ENCODE measurements at places on chromosomes 3 and 15.

DNA sequence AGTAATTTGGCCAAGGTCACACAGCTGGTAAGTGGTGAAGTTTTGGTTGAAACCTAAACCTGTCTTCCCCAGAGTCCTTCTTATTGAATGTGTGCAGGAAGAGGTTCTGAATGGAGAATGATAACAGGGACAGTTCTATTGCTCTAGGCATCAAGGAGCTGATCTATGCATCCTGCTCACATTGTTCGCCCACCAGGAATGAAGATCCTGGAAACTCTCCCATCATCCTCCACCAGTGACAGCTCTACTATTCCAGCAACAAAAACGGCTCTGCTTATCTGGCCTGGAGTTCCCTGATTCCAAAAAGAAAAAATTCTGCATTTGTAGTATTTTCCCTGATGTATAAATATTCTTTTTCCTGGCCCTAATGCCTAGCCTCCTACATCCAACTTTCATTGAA, 16.4 kb upstream of the TNFAIP8L3 start:
- no peak for DNase-seq

DNA sequence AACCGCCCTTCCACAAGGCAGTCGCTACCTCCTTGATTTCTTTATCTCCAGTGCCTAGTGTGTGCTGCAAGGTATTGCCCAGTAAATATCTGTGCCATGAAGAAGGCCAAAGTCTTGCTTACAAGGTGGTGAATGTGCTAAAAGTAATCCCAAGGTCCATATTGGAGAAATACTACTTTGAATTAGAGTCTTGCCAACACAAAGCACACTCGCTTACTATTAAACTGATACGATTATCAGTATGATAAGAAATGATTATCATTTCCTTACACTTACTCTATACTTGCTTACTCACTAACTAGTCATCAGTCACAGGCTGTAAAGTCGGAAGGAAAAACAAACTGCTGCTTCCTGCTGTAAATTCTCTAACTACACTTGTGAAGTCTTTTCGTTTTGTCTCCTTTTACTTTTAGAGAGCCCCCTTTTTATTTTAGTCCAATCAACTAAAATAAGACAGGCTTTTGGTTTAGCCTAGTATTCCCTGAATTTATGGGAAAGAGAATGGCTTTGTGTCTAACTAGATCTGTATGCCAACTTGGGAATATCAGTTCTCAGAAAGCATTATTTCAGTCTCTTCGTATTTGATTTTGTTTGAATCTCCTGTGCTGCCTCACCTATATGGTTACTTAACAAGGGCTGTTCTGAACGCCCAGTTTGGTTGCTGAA, 107.1 kb upstream of the TSC22D2 start:
- DNase-seq = no peak

DNA sequence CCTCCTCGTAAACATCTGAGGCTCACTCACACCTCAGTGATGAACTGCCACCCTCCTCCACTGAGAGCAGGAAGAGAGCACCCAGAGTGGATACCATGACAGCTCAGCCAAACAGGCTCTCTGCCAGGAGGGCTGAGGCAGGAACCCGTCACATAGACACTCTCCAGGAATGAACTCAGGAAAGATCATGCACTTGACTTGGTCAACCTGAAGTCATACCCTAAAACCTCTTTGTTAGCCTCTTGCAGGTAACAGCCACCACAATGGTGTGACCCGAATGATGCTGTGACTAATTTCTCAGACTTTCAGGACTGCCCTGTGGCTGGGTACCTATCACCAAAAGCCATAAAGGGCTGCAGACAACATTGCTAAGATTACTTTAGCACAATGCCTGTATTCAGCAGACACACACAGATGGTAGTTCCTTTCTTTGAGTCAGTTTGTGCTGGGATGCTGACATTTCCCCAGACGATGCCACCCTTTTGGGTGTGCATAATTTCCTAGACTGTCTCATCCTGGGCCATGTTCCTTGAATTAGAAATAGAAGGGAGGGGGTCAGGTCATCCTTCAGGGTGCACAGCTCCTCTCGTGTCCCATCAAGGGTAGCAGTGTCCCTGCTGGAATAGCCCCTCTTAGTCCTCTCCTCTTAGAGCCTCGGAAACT, 30.3 kb downstream of the CX3CR1 start:
- no peak for DNase-seq

- no peak for DNase-seq
These were observed 25.9 kb downstream of the RAD18 start for GRCh38 chr3:8937064-8938020.

DNA sequence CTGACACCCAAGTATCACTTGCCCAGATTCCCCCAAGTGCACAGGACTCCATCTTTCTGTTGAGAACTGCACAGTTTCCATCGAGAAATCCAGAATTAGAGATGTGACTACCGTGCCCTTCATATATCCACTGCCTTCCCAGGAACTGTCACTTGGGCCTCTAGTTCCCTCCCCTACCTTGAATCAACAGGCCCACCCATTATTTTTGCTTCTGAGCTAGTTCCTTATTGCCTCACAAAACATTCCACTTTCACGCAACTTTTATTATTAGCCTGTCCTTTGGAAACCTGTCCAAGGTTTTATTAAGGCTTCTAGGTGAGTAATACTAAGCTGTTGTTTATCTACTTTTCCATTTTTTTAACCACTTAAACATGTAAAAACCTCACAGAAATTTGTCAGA, 17.1 kb upstream of the SLC30A4 start:
- no peak for DNase-seq

- DNase-seq = no peak
These were observed 83.1 kb upstream of the SETMAR start for GRCh38 chr3:4220065-4220464.

DNA sequence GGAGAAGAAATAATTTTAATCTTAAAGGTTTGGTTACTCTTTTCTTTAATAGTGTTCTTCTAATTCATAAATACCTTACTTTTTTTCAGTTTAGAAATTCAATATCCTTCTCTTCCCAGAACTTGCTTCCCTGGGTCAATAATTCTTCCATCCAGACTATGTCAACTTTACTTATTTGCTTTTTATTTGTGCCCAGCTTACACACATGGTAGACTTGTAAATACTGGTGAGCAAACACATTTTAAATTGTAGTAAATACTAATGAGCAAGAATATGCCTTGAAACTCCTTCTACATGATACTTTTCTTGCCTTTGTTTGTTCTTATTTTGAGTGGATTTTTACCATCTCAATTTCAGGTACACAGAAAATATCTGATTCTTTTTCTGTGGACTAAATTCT, 33.7 kb downstream of the SST start:
- no peak for DNase-seq

GRCh38 chr3:188939814-188940572, 231.8 kb upstream of the TPRG1 start:
- no peak for DNase-seq

DNA sequence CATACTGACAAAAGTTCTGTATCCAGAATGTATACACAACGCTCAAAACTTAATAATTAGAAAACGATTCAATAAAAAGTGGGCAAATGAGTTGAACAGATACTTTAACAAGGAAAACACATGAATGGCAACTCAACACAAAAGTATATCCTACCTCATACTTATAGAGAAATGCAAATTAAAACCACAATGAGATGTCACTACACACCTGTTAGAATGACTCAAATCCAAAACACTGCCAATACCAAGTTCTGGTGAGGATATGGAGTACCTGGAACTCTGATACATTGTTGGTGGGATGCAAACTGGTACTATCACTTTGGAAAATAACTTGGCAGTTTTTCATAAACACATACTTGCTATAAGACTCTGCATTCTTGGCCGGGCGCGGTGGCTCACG, 42.1 kb downstream of the PRTG start:
- DNase-seq = no peak

GRCh38 chr3:42507761-42508335, 5.4 kb downstream of the VIPR1 start:
- no peak for DNase-seq

- no peak for DNase-seq
These were observed 135.5 kb upstream of the ZPLD1 start for GRCh38 chr3:102299125-102299877.

DNA sequence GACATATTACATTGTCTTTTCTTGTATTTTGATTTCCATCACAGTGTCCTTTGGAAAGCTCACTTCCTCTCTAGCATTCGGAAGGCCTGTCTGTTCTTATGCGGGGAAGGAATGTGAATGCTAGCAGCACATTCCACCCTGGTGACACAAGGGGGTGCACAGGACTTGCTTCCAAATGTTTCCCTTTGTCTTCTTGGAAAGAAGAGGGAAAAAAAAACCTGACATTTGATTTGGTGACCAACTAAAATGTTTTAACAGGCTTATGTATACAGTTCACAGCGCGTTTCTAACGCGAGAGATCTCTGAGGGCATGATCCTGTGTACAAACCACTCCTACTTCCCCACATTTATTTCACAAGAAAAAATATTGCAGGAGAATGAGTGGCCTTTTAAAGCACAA, 107.6 kb upstream of the FXR1 start:
- DNase-seq = no peak

- DNase-seq = no peak
These were observed 630 bp downstream of the KIF15 start for GRCh38 chr3:44762170-44762677.

DNA sequence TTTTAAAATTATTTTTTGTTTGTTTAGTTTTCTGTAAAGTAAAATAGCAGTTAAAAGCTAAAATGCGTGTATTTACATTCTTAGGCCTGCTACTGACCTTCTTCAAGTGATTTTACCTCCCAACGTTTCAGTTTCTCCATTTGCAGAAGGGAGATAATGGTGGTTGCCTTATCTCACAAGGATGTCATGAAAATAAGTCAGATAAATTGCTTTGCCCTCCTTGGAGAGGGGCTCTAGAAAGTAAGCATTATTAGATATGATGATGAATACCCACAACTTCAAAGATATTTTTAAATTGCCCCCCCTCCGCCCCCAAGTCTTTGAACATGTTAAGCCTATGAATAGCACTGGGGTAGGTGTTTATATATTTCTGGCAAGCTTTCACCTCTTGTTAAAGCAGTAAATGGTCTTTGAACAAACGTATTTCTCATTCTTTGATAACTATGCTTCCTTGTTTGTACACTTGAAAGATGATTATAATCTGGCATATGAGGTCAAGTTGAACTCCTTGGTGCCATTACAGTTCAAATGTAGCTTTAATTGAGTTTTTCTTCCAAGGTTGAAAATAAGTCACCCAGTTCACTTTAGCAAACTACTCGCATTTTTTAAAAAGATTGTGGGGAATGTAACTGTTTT, 6.4 kb downstream of the TERC start:
- DNase-seq = no peak

- no peak for DNase-seq
These were observed 20.0 kb upstream of the IREB2 start for GRCh38 chr15:78417754-78418630.

- DNase-seq = peak; percentile 6
These were observed at the start of gene MGLL for GRCh38 chr3:127822041-127822681. Gene MGLL (minus strand): TSS chr3:127822515. CDS start chr3:127822318, 197 bp downstream.

GRCh38 chr15:63093486-63094205, 28.0 kb upstream of the LACTB start:
- DNase-seq = peak; percentile 59

- no peak for DNase-seq
These were observed 73.2 kb downstream of the SUCNR1 start for GRCh38 chr3:151946606-151947005.

GRCh38 chr3:108352176-108352575, 55.8 kb downstream of the HHLA2 start:
- no peak for DNase-seq

GRCh38 chr15:77984446-77984861, 93.1 kb downstream of the TBC1D2B start:
- no peak for DNase-seq

DNA sequence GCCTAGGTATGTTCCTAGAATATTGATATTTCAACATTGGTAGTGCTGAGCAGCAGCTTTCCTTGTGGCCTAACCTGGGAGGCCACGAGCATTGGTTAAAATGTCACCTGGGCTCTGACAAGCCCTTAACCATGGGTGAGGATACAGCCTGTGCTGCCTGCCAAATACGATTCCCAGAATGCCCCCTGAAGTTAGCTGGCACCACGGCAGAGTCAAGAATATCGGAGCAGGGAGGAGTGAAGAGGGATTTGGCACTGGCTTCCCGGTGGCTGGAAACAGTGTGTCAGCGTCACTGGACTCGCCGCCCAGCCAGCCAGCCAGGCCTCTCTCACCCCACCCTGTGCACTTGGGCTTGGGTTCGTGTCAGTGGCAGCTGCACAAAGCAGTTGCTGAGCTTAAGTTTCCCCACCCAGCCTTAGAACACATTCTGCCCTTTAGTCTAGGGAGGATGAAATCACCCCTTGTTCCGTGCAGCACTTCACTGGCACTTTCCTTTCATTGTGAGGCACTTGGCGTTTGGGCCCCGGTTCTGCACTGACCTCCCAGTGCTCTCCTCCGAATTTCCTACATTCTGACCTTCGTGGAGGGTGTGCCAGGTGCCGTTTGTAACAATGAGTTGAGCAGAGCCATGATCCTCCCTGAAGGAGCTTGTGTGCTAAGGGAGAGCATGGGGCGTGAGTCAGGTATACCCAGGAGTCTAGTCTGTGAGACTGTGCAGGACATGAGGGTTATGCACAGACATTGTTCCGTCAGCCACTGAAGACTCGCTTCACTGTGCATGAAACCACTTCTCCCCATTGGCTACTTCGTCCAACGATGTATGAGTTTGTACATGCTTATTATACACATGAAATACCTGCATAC, 152.8 kb upstream of the BHLHE40 start:
- no peak for DNase-seq

DNA sequence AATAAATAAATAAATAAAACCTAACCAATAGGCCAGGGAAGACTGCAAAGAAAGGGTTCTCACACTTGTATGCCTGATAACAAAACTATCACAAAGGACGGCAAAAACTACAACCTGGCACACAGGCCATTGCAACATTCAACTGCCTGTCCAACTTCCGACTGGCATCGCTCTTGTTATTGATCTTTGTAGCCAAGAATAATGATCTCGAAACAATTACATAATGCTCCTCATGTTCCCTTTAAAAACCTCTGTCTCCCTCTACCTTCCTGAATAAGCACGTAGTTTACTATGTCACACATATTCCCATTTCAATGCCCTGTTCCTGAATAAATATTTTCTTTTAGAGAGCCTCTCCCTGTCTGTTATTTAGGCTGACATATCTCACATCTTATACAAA, 74.3 kb downstream of the B3GNT5 start:
- no peak for DNase-seq

DNA sequence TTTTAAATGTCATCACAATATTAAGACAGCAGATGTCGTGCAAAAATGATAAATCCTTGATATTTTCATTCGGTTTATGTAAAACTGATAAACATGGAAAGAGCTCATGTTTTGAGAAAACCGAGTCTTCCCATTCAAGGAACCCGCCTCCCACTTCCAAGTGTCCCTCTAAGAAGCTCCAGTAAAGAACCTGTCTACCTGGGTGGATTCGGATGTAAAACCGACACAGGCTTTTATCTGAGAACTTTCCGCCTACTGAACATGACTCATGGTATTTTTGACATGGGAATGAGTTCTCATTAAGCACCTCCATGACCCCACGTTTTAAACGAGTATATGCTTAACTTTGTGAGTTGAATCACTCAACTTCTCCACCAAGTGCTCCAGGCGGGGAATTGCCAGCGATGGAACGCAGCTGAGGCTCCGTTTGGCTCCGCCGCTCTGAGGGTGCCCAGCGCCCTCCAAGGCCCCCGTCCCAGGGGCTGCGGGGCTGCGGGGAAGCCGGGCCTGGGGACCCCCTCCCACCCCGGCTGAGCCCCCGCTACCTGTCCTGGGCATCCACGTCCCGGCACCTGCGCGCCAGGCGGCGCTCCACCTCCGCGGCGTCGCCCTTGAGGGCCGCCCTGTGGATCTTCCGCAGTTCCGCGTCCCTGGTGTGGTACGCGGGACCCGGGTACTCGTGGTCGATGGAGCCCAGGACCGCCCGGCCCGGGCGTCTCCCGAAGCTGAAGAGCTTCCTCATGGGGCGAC, 119.9 kb downstream of the LMLN start:
- DNase-seq = peak; percentile 62
